Natural killer cell (primary cell): ENCODE measurements at places on chromosomes 11 and 22.
A peak's percentile ranks its signal among the peaks of the same experiment; 100 is the strongest.

DNA sequence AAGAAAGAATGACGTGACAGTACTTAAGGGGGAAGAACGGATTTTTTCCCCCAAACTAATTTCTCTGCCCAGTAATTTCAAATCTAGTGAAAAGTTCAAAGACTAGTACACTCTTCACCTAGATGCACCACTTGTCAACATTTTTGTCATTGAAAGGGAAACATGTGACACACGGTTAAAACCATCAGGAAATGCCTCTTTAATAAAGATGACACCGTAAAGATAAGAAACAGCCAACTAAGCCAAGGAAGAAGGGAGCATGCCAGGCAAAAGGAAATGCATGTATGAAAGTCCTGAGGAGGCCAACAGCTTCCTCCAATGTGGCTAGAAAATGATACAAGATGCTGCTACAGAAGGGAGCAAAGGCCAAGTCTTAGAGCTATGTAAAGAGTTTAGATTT lies 49.4 kb downstream of the RSF1 start:
- peaks cover 3% of the 10 kb centered on the region for H3K36me3 ChIP-seq
- DNase-seq = no peak
- no peak overlapping the region for H3K27ac ChIP-seq
- no peaks in the 10 kb centered on the region for H3K27me3 ChIP-seq

DNA sequence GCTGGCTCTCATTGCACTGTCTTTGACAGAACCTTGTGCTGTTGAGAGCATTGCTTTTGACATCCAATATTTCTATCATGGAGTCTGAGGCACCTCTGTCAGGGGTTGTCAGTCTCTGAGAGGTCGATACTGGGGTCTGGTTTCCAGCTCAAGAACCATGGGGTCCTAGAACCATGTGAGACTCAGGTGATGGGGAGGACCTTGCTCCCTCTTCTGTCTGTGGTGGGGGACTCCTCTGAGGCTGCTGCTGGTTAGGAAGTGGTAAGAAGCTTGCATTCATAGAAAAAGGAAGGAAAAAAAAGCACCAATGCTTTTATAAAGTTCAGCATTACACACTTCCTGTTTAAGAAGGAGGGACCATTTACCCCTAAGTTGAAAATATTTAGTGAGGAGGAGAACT lies 91.8 kb upstream of the CD44 start:
- DNase-seq = peak; percentile 88
- H3K27me3 ChIP-seq = no peaks in the 10 kb centered on the region
- H3K4me1 ChIP-seq = peaks cover 61% of the 10 kb centered on the region
- no peak overlapping the region for H3K4me3 ChIP-seq
- H3K36me3 ChIP-seq = no peaks in the 10 kb centered on the region

DNA sequence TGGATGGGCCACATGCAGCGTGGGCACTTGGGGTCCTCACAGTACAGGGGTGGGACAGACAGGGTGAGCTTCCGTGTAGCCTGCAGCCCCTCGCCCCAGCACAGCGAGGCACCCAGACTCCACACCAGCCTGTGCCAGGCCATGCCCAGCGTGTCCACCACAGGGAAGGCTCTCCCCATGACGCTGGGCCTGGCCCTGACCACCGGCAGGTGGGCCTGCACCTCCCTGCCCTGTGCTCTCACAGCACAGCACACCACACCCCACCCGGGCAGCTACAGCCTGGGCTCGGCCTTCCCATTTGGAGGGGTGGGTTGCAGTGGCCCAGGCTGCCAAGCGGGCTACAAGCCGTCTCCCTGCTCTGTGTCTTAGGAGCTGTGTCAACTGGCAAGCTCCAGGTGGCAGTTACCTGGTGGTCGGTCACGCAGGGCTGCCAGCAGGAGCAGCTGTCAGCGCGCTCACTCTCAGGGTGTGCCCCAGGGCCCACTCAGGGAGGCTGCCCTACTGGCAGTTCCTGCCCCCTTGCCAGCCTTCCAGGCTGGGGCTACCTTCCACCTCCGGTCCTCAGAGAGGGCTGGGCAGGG lies 4.6 kb downstream of the MOB2 start:
- no peak overlapping the region for H3K4me3 ChIP-seq
- H3K4me1 ChIP-seq = peaks cover 18% of the 10 kb centered on the region
- DNase-seq = no peak
- no peaks in the 10 kb centered on the region for H3K27me3 ChIP-seq

DNA sequence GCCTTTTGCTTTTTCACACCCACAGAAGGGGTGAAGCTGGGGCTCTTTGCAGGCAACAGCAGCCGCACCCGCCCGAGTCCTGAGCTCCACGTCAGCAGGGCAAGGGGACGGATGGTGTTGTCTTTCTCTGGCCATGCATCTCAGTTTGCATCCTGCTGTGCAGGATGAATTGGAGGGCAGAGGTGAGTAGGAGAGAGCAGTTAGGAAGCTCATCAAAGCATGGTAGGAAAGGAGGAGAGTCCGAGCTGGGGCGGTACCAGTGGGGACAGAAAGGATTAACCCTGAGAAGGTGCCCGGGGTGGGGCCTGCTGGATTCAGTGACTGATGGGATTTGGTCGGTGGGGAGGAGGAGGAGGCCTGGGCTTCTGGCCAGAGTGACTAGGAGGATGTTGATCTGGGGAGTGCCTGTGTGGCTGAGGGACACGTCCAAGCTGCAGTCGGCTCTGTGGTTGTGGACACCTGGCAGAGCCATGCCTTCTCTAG lies 14.6 kb downstream of the FAM83F start:
- no peak overlapping the region for H3K4me3 ChIP-seq
- no peak overlapping the region for H3K27ac ChIP-seq
- no peak for DNase-seq
- peaks cover 16% of the 10 kb centered on the region for H3K4me1 ChIP-seq
- peaks cover 18% of the 10 kb centered on the region for H3K27me3 ChIP-seq
- H3K36me3 ChIP-seq = no peaks in the 10 kb centered on the region

DNA sequence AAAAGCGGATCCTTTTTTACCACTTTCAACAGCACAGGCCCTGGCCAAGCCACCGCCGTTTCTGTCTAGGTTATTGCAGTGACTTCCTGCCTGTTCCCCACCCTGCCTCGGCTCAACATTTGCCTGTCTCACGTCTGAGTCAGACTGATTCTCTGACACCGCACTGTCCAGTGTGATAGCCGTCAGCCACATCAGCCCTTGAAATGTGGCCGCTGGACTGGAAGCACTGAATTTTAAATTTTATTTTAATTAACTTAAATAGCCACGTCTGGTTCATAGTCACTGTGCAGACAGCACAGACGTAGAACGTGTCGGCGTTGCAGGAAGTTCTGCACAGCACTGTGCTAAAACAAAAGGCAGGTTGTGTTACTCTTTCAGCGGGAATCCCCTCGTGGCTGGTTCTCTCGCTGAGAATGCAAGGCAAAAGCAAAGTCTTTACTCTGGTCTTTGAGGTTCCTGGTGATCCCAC lies 56.3 kb upstream of the ADSL start:
- H3K4me3 ChIP-seq = no peak overlapping the region
- H3K27ac ChIP-seq = peak overlapping the region; percentile 81
- DNase-seq = peak; percentile 60
- H3K36me3 ChIP-seq = peaks cover 56% of the 10 kb centered on the region
- H3K4me1 ChIP-seq = peaks cover 24% of the 10 kb centered on the region

DNA sequence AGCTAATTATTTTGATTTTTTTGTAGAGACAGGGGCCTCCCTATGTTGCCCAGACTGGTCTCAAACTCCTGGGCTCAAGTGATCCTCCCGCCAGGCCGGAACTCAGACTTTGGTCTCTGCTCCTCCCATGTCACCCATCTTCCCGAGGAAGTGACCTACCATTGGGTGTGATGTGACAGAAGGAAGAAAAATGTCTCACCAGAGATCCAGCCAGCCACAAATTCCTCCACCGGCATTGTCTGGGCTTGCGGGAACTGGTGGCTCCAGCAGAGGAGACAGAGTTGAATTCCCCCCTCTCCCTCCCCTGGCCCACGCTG lies 772 bp downstream of the SLC25A45 start:
- DNase-seq = no peak
- H3K4me3 ChIP-seq = peak overlapping the region; percentile 51

DNA sequence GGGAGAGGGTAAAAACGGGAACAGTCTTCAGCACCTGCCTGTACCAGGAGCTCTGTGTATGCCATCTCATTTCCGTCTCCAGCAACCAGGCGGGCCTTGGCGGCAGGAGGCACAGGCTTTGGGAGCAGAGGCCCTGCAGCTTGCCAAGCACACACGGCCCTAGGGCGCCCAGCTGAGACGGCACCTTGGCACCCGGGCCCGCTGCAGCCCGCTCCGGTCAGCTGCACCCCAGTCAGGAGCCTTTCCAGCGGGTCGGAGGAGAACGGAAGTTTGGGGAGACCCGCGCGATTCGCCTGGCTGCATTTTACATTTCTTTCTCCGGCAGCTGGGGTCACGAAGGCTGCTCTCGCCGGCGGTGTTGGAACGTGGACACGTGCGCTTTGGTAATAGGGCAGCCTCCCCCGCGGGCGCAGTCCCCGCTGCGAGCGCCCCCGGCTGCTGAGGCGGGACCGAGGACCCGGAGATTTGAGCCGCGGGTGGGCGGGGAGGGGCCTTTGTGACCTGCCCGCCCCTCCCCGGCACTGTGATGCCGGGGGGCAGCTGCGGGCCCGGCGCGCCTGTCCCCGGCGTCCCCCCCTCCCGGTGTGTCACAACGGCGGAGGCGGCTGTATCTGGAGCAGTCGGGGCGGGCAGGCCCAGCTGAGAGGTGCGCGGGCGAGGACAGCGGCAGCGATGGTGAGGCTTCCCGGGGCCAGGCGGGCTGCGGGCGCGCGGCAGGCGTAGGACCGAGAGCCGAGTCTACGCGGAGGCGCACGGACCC lies at the start of gene TUBA8:
TUBA8 (plus strand) TSS at position 616 of the 760 bp plus-strand sequence; CDS start at position 673, 57 bp downstream.
- H3K4me3 ChIP-seq = peak within 1 kb of the TSS; percentile 31
- H3K4me1 ChIP-seq = peaks cover 44% of the 10 kb centered on the region
- H3K36me3 ChIP-seq = no peaks in the 10 kb centered on the region
- DNase-seq = no peak
- H3K27ac ChIP-seq = no peak within 1 kb of the TSS

DNA sequence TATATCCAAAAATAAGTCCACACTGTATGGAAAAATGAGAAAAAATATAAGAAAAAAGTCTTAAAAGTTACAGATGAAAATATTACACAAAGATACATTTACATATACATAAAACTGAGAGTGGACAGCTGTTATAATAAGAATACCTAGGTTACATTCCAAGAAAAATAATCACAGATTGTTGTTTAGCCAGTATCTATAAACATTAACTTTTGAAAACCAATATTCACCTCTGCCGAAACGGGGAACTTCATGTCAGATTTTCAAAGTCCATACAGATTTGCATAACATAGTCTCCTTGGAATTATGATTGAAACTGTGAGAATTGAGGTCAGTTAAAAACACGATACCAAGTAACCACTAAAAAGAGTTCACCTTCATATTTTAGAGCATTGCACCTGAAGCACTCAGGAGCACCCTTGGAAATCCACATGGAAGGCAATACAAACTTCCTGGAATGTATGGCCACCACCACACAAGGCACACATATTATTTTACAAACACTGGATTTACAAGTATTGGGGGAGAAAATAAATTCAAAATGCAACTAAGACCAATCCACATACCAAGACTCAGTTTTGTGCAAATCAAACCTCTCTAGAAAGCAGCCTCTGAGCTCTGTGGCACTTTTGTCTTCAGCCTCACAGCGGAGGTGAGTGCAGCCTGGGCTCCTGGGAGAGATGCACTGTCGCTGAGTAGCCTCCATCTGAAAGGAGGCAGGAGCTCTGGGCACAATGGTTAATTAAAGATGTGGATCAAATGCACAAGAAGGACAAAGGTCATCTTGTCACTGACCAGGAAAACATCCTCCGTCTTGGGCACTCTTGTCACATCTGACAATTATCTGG lies 34.4 kb downstream of the ZNF195 start:
- no peaks in the 10 kb centered on the region for H3K4me1 ChIP-seq
- H3K27ac ChIP-seq = no peak overlapping the region
- H3K4me3 ChIP-seq = no peak overlapping the region
- H3K27me3 ChIP-seq = peaks cover 10% of the 10 kb centered on the region
- DNase-seq = no peak
- no peaks in the 10 kb centered on the region for H3K36me3 ChIP-seq

- DNase-seq = peak; percentile 52
- H3K27ac ChIP-seq = no peak overlapping the region
- peaks cover 5% of the 10 kb centered on the region for H3K4me1 ChIP-seq
- no peaks in the 10 kb centered on the region for H3K27me3 ChIP-seq
- H3K36me3 ChIP-seq = no peaks in the 10 kb centered on the region
Measured at GRCh38 chr11:19311308-19312030, 70.7 kb upstream of the E2F8 start.

DNA sequence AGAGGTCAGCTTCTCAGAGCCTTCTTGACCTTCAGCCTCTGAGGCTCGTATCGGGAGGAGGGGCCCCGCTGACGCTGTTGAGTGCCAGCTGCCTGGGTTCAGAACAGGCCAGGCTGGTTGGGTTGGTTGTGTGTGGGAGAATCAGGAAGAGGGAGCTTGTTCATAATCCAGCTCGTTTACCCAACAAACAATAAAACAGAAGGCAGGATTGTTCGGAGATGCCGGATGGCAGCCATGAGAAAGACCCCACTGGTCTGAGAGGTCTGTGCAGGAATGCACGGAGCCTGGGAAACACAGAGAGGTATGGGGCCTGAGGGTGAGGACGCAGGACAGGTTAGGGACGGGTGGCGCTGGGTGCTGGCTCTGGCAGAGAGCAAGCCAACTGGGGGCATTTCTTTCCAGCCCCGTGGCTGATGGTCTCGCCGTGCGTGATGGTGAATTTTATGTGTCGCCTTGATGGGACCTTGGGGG lies 31.6 kb upstream of the SHANK2 start:
- DNase-seq = no peak
- H3K27ac ChIP-seq = no peak overlapping the region
- H3K4me1 ChIP-seq = no peaks in the 10 kb centered on the region
- H3K36me3 ChIP-seq = no peaks in the 10 kb centered on the region

- no peak for DNase-seq
- H3K27ac ChIP-seq = no peak overlapping the region
- H3K36me3 ChIP-seq = no peaks in the 10 kb centered on the region
- no peak overlapping the region for H3K4me3 ChIP-seq
- H3K4me1 ChIP-seq = no peaks in the 10 kb centered on the region
Measured at GRCh38 chr11:128135451-128135850, 451.9 kb downstream of the ETS1 start.

DNA sequence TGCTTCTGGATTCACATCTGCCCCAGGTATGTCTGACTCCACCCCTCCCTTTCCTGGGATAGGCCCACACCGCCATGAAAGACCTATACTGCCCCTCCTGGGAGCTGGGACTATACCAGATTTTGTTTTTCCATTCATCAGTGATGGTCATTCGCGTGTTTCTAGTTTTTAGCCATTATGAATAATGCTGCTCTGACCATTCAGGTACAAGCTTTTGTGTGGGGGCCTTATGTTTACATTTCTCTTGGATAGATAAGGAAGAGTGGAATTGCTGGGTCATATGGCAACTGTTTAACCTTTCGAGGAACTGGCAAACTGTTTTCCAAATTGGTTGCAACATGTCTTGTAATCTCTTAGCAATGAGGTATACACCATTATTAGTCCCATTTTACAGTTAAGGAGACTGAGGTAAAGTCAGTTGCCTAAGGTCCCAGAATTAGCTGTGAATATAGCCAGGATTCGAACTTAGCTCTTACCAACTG lies 1.2 kb upstream of the TBC1D10A start:
- DNase-seq = no peak
- peaks cover 10% of the 10 kb centered on the region for H3K36me3 ChIP-seq
- no peak overlapping the region for H3K27ac ChIP-seq
- no peaks in the 10 kb centered on the region for H3K27me3 ChIP-seq

GRCh38 chr11:46564459-46564858 lies 29.4 kb downstream of the AMBRA1 start:
- no peak for DNase-seq
- H3K27ac ChIP-seq = no peak overlapping the region
- H3K36me3 ChIP-seq = no peaks in the 10 kb centered on the region
- H3K27me3 ChIP-seq = no peaks in the 10 kb centered on the region
- H3K4me3 ChIP-seq = no peak overlapping the region

- no peaks in the 10 kb centered on the region for H3K4me1 ChIP-seq
- H3K27ac ChIP-seq = no peak overlapping the region
Measured at GRCh38 chr11:84420271-84420670, 1134.1 kb upstream of the CCDC90B start.
